ENCODE measurements at places on chromosomes 1 and 21. TPM values are rescaled to one million over a fixed set of nuclear protein-coding genes. Genes with fewer than 3 reads are reported as not detected.

Gene PTGER3
- total RNA-seq: 0.29 TPM

Gene DENND4B
- 72.9 TPM for total RNA-seq

Gene ERICH3
- total RNA-seq: 1.9 TPM

Gene C1QB
- total RNA-seq: not detected

Gene PRAMEF20
- total RNA-seq: not detected

Gene NUDT17
- total RNA-seq: 2.4 TPM

Gene C1orf87
- not detected for total RNA-seq

Gene DYRK3
- 1.3 TPM for total RNA-seq

Gene SPRR2F
- total RNA-seq: not detected

Gene ACTL8
- total RNA-seq: not detected

Gene DCST1
- total RNA-seq: not detected

Gene S100A5
- not detected for total RNA-seq
